ENCODE measurements at places on chromosomes 16 and 17. TPM values are rescaled to one million over a fixed set of nuclear protein-coding genes. Genes with fewer than 3 reads are reported as not detected.

DNA sequence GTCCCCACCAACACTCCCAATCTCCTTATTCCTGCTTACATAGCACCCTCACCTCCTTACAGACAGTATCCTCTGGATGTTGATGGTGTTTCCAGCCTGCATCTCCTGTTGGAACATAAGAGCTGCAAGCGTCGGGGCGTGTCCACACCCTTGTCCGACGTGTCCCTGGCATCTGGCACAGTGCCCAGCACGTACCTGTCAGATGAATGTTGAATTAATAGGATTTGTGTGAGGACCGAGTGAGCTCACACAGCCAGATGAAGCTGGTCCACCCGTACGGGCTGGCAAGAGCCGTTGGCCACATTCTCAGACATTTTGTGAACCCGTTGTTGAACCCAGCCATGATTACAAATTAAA, 12.2 kb upstream of the CBX4 start:
- no peak for DNase-seq

DNA sequence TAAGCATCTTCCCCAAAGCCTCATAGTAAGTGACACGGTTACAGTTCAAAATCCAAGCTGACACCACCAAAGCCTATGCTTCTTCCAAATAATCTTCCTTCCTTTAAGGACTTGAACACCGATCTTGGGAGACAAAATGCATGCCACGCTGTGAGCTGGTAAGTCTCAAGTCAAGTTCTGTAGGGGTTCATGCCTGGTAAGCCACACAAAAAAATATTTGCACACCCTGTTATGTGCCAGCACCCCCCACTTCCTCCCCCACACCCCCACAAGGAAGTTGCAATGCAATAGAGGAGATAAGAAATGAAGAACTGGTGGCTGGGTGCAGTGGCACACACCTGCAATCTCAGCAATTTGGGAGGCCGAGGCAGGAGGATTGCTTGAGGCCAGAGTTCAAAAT, 5.6 kb downstream of the NOG start:
- DNase-seq: no peak

DNA sequence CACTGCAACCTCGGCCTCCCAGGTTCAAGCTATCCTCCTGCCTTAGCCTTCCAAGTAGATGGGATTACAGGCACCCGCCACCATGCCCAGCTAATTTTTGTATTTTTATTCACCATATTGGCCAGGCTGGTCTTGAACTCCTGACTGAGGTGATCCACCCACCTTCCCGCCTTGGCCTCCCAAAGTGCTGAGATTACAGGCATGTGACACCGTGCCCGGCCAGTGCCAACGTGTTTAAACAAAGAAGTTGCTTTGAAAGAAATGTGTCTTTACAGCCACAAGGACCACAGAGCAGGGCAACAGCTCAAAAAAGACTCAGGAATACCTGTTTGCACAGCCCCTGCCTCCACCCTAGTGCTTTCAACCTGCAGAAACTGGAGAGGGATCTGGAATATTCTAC, 25.0 kb downstream of the ATPAF2 start:
- DNase-seq: no peak

GRCh38 chr17:68108313-68109000, 72.9 kb downstream of the KPNA2 start:
- DNase-seq: no peak

DNA sequence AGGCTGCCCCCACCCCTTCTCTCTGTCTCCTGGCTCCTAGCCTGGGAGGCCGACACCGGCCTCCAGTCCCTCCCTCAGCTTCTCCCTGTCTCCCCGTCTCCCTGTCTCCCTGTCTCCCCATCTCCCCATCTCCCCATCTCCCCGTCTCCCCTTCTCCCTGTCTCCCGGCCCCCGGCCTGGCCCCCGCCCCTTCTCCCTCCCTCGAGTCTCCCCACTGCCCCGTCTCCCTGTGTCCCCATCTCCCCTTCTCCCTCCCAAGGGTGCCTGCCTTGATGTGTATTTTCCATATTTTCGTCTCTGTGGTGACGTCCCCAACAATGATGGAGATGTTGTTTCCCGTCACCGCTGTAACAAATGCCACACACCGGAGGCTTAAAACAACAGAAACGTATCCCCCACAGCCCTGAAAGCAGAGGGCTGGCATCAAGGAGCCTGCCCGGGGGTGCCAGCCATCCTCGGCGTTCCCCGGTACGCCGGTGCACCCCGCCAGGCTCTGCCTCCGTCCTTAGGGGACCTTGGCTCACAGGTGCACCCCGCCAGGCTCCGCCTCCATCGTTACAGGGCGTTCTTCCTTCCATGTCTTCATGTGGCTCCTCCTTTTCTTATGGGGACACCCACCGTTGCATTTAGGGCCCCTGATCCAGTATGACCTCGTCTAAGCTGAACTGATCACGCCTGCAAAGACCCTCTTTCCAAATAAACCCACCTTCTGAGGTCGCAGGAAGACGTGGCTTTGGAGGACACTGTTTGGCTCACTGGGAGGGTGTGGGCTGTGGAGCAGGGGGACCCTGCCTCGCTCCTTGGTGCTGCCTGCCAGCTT, 151.6 kb downstream of the NPIPB11 start:
- DNase-seq: no peak

- no peak for DNase-seq
These were observed 534.4 kb upstream of the CDH5 start for GRCh38 chr16:65831903-65832666.

GRCh38 chr16:4803401-4803844, 990 bp upstream of the ROGDI start:
- no peak for DNase-seq

DNA sequence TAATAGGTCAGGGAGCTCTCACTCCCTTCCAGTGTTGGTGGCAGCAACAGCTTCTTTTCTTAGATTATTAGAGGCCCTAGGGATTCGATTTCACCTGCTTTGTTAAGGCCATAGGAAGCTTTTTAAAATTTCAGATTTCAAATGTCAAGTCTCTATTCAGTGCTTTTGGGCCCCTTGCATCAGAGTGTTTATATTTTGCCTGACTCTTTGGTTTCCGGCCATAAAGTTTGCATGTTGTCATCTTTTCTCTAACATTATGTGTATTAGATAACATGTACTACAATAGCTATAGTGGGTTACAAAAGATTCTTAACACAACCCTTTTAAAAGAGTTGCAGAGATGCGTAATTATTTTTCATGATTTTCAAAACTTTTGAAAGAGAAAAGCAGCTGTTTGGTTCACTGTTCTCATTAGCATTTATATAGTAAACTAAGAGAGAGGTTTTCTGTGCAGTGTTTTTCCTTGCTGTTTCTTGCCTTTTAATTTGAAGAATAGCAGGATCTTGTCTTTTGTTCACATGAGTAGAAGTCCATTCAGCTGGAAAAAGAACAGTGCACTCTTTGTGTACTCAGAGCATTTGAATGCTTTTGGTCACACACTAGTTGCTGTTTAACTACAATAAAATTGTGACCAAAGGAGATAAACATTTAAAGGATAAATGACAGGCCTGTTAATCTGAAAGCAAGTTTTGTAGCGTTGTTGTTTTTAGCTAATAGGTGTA, 52.5 kb downstream of the FTO start:
- no peak for DNase-seq

PPL gene
- 0.05 TPM for polyA plus RNA-seq

MPP2 gene
- not detected for polyA plus RNA-seq

CCL4L2 gene
- 6.6 TPM for polyA plus RNA-seq

CDK3 gene
- polyA plus RNA-seq: not detected
